ENCODE measurements at places on chromosomes 1 and 21.

DNA sequence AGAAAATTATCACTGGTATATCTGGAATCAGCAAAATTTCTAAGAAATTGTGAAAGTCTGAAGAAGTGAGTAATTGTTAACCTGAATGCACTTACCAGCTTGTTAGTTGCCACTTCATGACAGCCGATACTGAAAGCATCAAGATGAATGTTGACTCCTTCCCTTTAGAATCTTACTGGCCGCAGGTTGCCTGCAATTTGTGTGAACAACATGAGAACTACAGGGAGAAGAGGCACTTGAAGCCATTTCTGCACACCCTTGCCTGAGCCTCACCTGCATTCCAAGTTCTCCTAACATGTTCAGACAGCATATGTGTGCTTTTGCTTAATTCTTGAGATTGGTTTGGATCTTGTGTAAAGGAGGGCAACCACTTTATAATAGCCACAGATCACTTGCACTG lies 59.2 kb upstream of the SSX2IP start:
- no peak for DNase-seq

GRCh38 chr1:88302843-88303486 lies 381.1 kb upstream of the PKN2 start:
- no peak for DNase-seq

GRCh38 chr1:211320980-211321379 lies 5.7 kb upstream of the TRAF5 start:
- no peak for DNase-seq

- no peak for DNase-seq
Observed at GRCh38 chr1:197143276-197143675, 3.2 kb downstream of the ASPM start.

Data from stimulated activated CD4-positive, alpha-beta T cell treated with anti-CD3 and anti-CD28 coated beads, Interleukin-15, amount 100 ng/mL, for 1 hour (primary cell).